Body of pancreas (tissue), 4 donors: ENCODE measurements at places on chromosomes 7 and 10. TPM values are rescaled to one million over a fixed set of nuclear protein-coding genes. Genes with fewer than 3 reads are reported as not detected.

The FAM131B gene
- 0.26 TPM for total RNA-seq

The ENTPD1 gene
- total RNA-seq: 3.0 TPM

The CALHM3 gene
- total RNA-seq: not detected

The MYPN gene
- total RNA-seq: not detected

The TMEM176B gene
- total RNA-seq: 32.9 TPM

The NEUROG3 gene
- not detected for total RNA-seq

The LIPK gene
- not detected for total RNA-seq

The COA1 gene
- total RNA-seq: 36.8 TPM

The SPDYE11 gene
- total RNA-seq: not detected

The OR2A14 gene
- not detected for total RNA-seq

The ELFN1 gene
- 0.33 TPM for total RNA-seq

The SPDYE2B gene
- total RNA-seq: not detected

The MET gene
- 21.3 TPM for total RNA-seq

The IQUB gene
- 1.6 TPM for total RNA-seq

The CCL24 gene
- not detected for total RNA-seq

The OIT3 gene
- not detected for total RNA-seq

The GHRHR gene
- not detected for total RNA-seq

The OR13A1 gene
- not detected for total RNA-seq

The DNAJC12 gene
- total RNA-seq: 8.2 TPM

The AGMO gene
- not detected for total RNA-seq

The FRAT1 gene
- 3.0 TPM for total RNA-seq

The TMEM139 gene
- 23.9 TPM for total RNA-seq

The SPOCK2 gene
- 2.0 TPM for total RNA-seq

The GDF10 gene
- total RNA-seq: 6.6 TPM

The TRIM74 gene
- total RNA-seq: 3.3 TPM

The UPF2 gene
- total RNA-seq: 11.2 TPM

The AKR1C2 gene
- 5.6 TPM for total RNA-seq

The ANKIB1 gene
- 20.1 TPM for total RNA-seq

The VWDE gene
- 1.6 TPM for total RNA-seq

The HHEX gene
- 37.9 TPM for total RNA-seq

The VGF gene
- total RNA-seq: 4.9 TPM

The SFTPA1 gene
- total RNA-seq: not detected

The ZNF3 gene
- 46.5 TPM for total RNA-seq

The FGL2 gene
- 4.3 TPM for total RNA-seq

The AEBP1 gene
- total RNA-seq: 39.2 TPM
